Thymus (tissue), 14 donors: ENCODE measurements at places on chromosomes 4 and X.

- H3K27me3 ChIP-seq, result no peaks in the 10 kb centered on the region
- H3K4me3 ChIP-seq, result no peak overlapping the region
- no peak overlapping the region for H3K27ac ChIP-seq
- DNase-seq, result no peak
- no peaks in the 10 kb centered on the region for H3K4me1 ChIP-seq
Observed at GRCh38 chr4:75036046-75036830, 103.3 kb downstream of the PARM1 start.

DNA sequence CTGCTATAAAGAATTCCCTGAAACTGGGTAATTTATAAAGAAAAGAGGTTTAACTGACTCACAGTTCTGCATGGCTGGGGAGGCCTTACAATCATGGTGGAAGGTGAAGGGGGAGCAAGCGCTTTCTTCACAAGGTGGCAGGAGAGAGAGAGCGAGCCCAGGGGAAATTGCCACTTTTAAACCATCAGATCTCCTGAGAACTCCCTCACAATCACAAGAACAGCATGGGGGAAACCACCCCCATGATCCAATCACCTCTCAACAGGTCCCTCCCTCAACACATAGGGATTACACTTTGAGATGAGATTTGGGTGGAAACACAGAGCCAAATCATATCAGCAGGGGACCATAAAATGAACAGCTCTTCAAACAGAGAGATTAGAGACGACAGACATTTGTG, 198.6 kb downstream of the MAGEB5 start:
- no peaks in the 10 kb centered on the region for H3K36me3 ChIP-seq
- no peaks in the 10 kb centered on the region for H3K4me1 ChIP-seq
- no peak for DNase-seq
- H3K27me3 ChIP-seq, result no peaks in the 10 kb centered on the region
- no peak overlapping the region for H3K27ac ChIP-seq
- H3K4me3 ChIP-seq, result no peak overlapping the region

DNA sequence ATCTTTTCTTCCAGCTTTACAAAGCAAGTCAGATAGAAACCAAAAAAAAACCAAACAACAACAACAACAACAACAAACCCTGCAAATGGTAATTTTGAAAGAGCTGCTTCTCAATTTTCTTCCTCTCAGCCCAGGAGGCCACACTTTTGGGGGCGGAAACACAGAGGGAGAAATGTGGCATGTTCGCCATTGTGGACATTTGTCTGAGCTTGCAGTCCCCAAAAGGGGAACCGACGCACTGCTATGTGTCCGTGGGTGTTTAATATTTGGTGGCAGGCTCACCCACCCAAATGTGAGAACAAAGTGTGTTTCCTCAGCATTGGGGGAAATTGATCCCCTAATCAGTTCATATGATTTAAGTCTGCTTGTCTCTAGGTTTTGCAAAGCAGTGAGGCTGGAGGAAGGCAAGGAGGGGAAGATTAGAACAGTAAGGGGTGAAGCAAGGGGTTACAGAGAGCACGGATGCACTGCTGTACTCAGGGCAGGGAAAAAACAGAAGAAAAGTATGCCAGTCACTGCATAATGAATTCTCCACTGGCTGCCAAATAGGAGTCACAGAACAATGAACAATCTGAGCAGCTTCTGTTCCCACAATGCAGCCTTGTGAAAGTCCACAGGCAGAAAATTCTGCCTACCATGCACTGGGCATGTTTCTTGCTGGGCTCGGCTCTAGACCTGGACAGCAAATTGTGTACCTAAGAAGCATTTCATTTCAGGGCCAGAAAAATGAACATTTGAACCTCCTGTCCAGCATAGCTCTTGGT, 74.7 kb upstream of the GPM6B start:
- no peak overlapping the region for H3K27ac ChIP-seq
- no peak overlapping the region for H3K4me3 ChIP-seq
- DNase-seq, result no peak
- H3K36me3 ChIP-seq, result no peaks in the 10 kb centered on the region
- no peaks in the 10 kb centered on the region for H3K27me3 ChIP-seq
- H3K4me1 ChIP-seq, result no peaks in the 10 kb centered on the region

DNA sequence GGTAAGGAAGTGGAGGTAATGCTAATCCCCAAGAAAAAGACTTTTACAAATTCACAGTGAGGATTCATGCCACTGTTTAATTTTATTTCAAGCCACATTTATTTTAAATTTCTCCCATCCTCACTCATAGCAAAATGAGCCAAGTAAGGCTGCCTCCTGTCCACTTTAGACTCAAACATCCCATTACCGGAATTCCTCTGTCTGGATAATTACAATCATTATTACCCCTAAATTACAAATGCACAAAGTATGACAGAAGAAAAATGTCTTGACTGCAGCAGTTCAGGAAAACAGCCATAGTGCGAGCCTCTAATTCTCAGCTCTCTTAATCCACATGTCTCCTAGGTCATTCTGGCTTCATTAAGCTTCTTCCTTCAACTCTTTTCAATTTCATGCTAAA, 57.0 kb downstream of the MAPK10 start:
- no peak overlapping the region for H3K27ac ChIP-seq
- H3K4me1 ChIP-seq, result no peaks in the 10 kb centered on the region
- no peak overlapping the region for H3K4me3 ChIP-seq
- no peaks in the 10 kb centered on the region for H3K36me3 ChIP-seq

DNA sequence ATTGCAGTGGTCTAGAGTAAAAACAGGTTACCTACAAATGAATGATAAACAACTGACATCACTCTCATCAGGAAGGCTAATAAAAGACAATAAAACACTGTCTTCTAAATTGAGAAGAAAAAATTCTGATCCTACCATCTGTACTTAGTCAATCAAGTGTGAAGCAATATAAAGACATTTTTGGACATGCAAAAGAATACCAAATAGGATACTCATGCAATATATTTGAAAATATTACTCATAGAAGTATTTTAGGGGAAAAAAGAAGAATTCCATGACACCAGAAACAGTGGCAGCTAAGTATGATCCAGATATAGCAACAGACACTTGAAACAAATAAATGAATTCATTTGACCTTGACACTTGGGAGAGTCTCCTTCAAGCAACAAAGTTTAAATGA, 63.8 kb upstream of the FAM120C start:
- H3K27ac ChIP-seq, result no peak overlapping the region
- no peaks in the 10 kb centered on the region for H3K36me3 ChIP-seq
- H3K4me1 ChIP-seq, result no peaks in the 10 kb centered on the region
- H3K4me3 ChIP-seq, result no peak overlapping the region
- DNase-seq, result no peak
- no peaks in the 10 kb centered on the region for H3K27me3 ChIP-seq

DNA sequence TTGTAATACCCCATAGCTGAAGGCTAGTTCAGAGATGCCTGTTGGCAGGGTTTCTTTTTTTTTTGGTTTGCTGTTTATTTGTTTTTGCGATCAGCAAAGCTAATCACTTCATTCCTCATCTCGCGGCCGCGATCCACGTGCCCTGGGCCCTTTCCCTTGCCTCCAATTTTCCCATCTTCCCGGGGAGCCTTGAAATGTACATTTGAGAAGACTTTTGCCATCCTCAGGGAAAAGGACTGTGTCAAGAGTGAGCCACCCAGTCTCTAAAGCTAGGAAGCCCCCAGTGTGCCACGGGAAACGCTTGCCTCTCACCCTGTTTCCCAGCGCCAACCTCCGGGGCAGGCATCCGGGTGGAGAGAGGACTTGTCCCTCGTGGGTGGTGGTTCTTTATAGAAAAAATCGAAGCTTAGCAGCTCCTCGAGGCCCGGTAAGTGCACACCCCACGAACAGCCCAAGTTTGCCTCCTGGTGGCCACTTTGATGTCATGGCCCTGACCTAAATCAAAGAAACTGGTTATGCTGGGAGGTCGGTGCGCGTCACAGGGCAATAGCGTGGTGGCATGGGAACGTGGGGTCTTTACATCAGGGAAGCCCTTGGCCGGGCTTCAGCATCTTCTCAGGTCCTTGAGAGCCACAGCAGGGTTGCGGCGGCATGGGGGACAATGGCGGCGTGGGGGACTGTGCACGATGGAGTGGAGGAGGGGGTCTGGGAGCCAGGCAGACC, 42.0 kb downstream of the MAP7D3 start:
- no peak overlapping the region for H3K27ac ChIP-seq
- H3K4me3 ChIP-seq, result no peak overlapping the region
- H3K36me3 ChIP-seq, result no peaks in the 10 kb centered on the region
- no peak for DNase-seq
- H3K4me1 ChIP-seq, result no peaks in the 10 kb centered on the region

GRCh38 chr4:15443371-15444160, 15.7 kb downstream of the C1QTNF7 start:
- no peaks in the 10 kb centered on the region for H3K27me3 ChIP-seq
- H3K4me1 ChIP-seq, result peaks cover 5% of the 10 kb centered on the region
- no peaks in the 10 kb centered on the region for H3K36me3 ChIP-seq
- H3K27ac ChIP-seq, result no peak overlapping the region

DNA sequence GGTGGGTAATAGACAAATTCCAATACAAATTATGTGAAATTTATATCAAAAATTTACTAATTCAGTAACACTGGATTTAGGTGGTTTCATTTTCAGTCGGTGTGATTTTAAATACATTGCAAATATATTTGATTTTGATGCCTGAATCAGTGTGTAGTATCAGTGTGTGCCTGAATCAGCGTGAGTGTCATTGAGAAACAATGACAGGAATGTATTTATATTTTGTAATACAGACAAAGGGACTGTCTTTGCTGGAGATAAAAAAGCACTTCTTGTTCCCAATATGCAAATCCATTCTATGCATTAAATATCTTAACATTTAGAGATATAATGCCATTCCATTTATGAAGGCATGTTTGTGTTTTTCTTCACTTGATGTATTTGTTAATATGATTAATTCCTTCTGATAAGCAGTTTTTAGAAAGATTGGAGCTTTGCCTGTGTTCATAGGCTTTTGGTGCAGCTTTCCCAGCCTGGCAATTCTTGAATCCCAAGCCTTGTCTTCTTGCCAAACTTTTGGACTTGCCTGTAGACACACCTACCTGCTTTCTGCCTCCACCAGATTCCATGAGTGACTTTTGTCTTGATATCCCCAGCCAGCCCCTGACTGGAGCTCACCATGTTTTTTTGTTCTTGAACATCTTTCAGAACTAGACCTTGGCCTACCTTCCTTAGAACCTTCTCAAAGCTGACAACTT, 243.8 kb downstream of the ADGRL3 start:
- no peaks in the 10 kb centered on the region for H3K36me3 ChIP-seq
- H3K27ac ChIP-seq, result no peak overlapping the region
- no peak for DNase-seq
- no peak overlapping the region for H3K4me3 ChIP-seq
- H3K27me3 ChIP-seq, result no peaks in the 10 kb centered on the region

- no peak for DNase-seq
- no peaks in the 10 kb centered on the region for H3K4me1 ChIP-seq
- H3K27ac ChIP-seq, result no peak overlapping the region
- H3K4me3 ChIP-seq, result no peak overlapping the region
Observed at GRCh38 chr4:6372649-6373525, 99.5 kb downstream of the PPP2R2C start.

GRCh38 chrX:9611436-9612145, 146.7 kb downstream of the TBL1X start:
- DNase-seq, result no peak
- H3K36me3 ChIP-seq, result no peaks in the 10 kb centered on the region
- H3K27me3 ChIP-seq, result no peaks in the 10 kb centered on the region
- no peak overlapping the region for H3K27ac ChIP-seq

DNA sequence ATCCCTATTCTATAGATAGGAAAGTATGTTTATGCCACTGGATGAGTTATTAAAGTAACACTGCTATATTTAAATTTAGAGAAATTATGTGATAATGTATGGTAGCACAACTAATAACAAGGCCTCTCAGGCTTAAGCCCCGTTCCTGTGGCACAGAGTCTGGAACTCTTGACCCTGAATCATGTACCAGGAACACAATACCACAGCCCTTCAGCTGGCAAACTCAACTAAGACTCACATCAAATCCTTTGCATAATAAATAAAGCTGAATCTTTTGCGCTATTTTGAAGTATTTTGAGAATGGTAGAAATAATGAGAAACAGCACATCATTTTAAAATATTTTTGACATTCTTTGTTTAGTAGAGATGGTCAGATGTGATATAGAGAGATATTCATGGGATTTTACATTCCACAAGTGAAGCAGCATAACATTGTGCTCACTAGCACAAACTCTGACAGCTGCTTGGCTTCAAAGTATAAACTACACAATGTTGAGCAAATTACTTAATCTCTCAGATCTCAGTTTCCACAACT, 478.4 kb upstream of the FAM241A start:
- DNase-seq, result no peak
- H3K27me3 ChIP-seq, result no peaks in the 10 kb centered on the region
- H3K36me3 ChIP-seq, result no peaks in the 10 kb centered on the region

- H3K4me3 ChIP-seq, result no peak overlapping the region
- H3K36me3 ChIP-seq, result no peaks in the 10 kb centered on the region
- H3K27ac ChIP-seq, result no peak overlapping the region
Observed at GRCh38 chrX:69221239-69222102, 56.2 kb upstream of the PJA1 start.

DNA sequence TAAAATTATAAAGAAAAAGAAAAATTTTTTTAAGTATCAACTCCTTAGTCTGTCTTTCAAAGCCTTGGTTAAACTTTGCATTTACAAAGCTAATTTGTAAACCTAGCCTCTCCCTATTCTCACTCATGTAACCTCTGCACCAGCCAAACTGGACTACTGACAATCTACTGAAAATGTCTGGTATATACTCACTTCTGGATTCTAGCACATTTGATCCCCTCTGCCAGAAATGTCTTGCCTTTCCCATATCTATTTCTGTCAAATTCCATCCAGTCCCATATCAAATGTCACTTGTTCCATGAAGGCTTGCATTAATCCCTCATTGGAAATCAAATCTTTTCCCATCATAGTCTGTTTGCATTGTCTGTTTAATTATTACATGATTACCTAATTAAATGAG, 105.8 kb upstream of the KLHL13 start:
- H3K4me3 ChIP-seq, result no peak overlapping the region
- H3K36me3 ChIP-seq, result no peaks in the 10 kb centered on the region
- H3K27me3 ChIP-seq, result no peaks in the 10 kb centered on the region
- H3K4me1 ChIP-seq, result no peaks in the 10 kb centered on the region

- DNase-seq, result no peak
- H3K36me3 ChIP-seq, result no peaks in the 10 kb centered on the region
Observed at GRCh38 chrX:115565888-115566287, 4.9 kb downstream of the PLS3 start.

- H3K4me1 ChIP-seq, result no peaks in the 10 kb centered on the region
- no peak overlapping the region for H3K4me3 ChIP-seq
- no peak for DNase-seq
- no peaks in the 10 kb centered on the region for H3K27me3 ChIP-seq
Observed at GRCh38 chr4:71275570-71275969, 63.2 kb upstream of the SLC4A4 start.

GRCh38 chr4:141647966-141648365, 11.6 kb downstream of the IL15 start:
- no peaks in the 10 kb centered on the region for H3K4me1 ChIP-seq
- no peak overlapping the region for H3K27ac ChIP-seq
- H3K4me3 ChIP-seq, result no peak overlapping the region
- DNase-seq, result no peak
- no peaks in the 10 kb centered on the region for H3K27me3 ChIP-seq
